CD8-positive, alpha-beta memory T cell (primary cell): ENCODE measurements at places on chromosomes 3 and 15. TPM values are rescaled to one million over a fixed set of nuclear protein-coding genes. Genes with fewer than 3 reads are reported as not detected.

CHRFAM7A gene
- not detected for total RNA-seq

DNA sequence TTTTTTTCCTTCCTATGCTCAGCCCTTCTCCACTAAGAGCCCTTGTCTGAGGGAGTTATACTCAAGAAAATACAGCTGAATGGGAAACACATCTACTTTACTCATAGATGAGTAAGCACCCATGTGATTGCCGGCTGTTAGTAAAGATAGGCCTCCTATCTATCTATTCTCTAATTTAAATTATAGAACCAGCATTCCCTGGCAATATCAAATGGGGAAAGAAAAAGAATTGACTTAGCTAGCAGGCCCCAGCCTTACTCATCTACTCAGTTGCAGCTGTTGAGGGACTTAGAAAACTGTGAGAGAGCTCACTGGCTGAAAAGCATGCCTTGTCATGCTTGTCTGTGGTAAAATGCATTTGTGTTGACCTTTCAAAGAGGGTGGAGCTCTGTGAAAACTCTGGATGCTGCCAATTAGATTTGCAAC is 116.9 kb upstream of the LRRFIP2 start:
- no peak for DNase-seq

ARGFX gene
- total RNA-seq = not detected

GRCh38 chr3:55570271-55570711 is 83.2 kb upstream of the WNT5A start:
- DNase-seq = no peak

- no peak for DNase-seq
Measured at GRCh38 chr3:16407366-16407765, 106.1 kb downstream of the RFTN1 start.

DNA sequence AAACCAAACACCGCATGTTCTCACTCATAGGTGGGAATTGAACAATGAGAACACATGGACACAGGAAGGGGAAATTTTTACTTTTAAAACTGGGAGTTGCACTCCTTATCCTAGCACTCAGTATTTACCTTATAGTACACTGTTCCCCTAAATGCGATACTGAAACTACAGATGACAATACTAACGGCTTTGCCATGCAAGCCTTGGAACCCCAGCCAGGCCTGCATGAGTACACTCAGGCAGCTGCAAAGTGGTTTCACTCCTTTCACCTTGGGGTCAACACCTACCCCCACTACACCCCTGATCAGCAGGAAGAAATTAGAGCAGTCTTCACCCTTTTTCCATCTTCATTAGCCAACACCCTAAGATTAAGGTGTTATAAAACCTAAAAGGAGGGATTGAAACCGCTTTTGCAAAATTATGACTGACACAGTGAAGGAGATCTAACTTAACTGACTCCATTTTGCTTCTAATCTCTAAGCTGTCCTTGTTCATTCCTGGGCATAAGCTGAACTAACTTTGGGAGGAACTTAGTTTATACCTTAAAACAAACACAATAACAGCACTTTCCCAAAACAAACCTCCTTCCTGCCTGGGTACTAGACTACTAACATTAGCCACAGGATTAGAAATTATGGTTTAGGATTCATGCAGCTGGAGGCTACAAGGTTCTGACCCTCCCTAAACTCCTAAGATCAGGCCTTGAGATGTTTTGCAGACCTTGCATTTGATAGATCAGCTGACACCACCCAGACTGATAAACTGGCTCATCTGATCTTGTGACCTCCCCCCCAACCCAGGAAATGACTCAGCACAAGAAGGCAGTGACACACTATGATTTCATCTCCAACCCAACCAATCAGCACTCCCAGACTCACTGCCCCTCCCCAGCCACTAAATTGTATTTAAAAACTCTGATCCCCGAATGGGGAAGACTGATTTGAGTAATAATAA is 452.1 kb upstream of the PPP2R3A start:
- no peak for DNase-seq

TMEM62 gene
- total RNA-seq = 18.1 TPM

TM4SF4 gene
- total RNA-seq = not detected

EPHB1 gene
- not detected for total RNA-seq

- no peak for DNase-seq
Measured at GRCh38 chr3:168100777-168101492, 5.2 kb upstream of the GOLIM4 start.

- DNase-seq = no peak
Measured at GRCh38 chr15:48470096-48470495, 138.9 kb downstream of the DUT start.
